ENCODE measurements at places on chromosomes 16 and 17.

DNA sequence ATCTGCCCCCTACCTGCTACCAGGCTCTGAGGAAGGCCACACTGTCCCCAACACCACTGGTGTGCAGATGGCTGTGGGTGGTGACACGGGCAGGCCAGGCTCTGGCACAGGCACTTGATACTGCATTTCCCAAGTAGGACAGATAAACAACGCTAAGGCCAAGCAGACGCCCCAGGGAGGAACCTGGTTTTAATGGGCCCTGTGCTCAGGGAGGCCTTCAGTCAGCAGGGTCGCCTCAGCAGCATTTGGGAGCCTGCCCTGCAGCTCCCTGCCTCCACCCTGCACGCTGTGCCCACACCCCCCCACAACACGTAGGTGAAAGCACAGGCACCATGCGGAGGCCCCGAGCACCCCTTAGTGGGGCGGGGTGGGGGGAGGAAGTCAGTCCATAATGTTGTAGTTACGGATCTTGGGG lies 3.3 kb upstream of the FASN start:
- no peak for DNase-seq

DNA sequence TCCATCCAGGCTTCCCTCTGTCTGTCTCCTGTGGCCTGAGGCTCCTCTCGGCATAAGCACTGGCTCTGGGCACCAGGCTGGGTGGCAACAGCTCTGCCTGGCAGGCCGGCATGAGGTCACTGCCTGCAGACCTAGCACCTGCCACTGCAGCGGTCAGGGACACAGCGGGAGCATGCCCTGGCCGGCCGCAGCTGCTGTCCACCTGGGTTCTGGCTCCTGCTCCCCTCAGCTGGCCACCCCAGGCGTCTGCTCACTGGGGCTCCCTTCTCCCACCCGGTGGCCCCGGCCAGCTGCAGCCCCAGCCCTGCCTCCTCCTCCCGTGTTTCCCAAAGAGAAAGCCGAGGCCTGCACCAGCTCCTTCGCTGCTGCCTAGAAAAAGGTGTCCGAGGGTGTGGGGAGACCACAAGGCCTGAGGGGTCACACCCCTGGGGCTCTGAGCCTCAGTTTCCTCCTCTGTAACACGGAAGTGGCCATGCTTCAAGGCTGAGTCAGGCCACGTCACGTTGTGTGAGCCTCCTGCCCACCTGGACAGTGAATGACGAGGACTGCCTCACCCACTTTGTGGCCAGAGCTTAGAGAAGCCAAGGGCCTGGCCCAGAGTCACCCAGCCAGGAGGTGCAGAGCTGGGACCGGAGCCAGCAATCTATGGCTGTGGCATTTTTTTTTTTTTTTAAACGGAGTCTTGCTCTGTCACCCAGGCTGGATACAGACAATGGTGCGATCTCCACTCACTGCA lies 6.7 kb downstream of the NTHL1 start:
- no peak for DNase-seq

- no peak for DNase-seq
These were observed 14.3 kb downstream of the SLC16A3 start for GRCh38 chr17:82242977-82243647.

- DNase-seq = no peak
These were observed 167.1 kb downstream of the SNX29 start for GRCh38 chr16:12143447-12144172.

GRCh38 chr17:78623541-78623940 lies 46.3 kb upstream of the DNAH17 start:
- DNase-seq = no peak

DNA sequence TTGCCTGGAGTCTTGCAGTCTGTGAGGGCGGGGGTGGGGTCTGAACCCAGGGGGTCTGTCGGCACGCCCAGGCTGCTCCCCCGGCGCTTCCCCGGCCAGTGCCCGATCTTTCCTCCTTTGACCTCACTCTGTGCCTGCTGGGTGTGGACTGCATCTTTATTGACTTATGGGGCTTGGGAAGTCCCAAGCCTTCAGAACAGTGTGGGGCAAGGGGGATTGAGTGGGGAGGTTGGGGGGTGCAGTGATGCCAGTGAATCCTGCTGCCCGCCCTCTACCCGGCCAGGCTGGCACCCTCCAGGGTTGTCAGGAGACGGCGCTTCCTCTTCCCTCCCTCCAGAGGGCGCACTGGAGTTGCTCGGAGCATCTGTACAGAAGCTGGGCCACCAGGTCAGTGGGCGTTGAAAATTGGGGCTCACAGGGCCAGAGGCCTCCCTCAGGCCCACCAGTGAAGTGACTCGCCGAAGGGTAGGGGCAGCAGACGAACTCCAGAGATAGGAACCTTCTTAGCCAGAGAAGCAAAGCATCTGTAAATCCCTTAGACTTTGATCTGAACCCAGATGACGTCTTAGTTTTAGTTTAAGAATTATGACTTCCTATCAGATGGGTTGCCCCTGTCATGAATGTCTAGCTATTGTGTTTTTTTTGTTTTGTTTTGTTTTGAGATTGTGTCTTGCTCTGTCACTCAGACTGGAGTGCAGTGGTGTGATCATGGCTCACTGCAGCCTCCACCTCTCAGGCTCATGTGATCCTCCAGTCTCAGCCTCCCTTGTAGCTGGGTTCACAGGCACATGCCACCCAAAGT lies 184.8 kb upstream of the CIBAR2 start:
- peak; percentile 58 for DNase-seq

GRCh38 chr17:21212826-21213637 lies 929 bp downstream of the TMEM11 start:
- DNase-seq = no peak

DNA sequence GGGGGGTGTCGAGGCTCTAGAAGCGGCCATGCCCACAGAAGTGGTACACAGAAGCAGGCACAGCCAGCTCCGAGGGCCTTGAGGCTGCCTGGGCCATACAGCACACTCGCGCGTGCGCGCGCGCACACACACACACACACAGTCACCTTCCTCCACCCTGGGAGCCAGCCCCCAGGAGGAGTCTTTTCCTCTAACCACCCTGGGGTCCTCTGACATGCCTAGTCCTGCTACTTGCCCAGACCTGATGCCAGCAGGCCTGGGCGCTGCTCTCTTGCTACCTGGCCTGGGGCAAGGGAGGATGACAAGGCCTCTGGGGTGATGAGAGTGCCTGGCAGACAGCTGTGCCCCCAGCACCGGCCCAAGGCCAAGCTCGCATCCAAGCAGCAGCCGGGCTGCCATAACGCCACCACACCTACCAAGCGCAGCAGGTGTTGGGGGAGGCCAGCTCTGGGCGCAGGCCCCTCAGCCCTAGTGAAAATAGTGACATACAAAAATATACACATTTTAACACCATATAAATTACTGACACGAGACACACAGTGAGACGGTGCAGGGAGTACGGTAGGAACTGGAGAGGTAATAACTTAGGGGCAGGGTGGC lies 41.1 kb downstream of the TSC2 start:
- DNase-seq = no peak

DNA sequence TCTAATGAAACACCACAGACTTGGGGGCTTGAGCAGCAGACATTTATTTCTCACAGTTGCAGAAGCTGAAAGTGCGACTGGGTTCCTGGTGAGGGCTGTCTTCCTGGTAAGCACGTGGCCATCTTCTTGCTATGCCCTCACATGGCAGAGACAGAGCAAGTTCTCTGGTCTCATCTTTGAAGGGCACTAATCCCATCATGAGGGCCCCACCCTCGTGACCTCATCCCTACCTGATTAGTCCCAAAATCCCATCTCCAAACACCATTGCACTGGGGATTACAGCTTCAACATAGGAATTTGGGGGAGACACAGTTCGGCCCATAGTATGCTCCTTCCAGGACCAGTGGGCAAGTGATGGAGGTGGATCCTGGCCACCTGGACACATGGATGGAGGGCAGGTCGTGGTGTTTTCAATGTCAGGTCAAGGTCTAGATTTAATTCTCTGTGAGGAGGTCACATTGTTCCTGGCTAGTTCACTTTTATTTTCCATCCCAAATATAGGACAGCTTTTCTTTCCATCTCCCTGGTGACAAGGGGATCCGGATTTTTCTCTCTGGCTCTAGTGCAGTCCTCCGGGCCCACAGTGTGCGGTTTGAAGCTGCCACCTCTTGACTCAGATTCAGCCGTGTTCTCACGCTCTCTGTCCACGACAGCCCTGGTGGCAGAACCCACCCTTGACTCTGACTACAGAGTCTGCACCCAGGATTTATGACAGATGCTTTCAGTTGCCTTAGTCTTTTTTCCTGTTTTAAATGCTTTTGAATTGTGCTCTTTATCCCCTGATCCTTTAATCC lies 160.5 kb upstream of the NOL11 start:
- no peak for DNase-seq

DNA sequence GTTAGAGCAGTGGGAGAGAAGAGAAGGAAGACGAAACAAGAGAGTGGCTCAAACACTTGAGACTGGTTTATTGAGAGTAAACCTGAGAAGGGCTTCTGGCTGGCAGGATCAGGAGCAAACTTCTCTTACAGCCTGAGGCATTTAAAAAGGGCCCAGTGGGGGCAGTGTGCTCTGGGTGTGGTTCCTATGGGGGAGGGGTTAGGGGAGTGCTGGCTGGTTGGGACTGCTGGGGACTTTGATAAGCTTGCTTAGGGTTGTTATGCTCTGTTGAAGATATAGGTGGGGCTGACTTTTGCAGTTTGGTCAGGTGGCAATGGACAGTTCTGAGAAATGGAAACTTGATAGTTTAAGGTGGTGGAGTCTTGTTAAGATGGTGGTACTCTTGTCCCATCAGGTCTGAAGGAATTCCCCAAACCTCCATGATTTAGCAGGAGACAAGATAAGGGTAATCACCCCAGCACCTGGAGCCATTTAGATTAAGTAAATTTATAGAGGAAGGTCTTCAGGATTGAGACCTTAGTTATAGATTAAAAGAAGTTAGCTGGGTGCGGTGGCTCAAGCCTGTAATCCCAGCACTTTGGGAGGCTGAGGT lies 79.3 kb downstream of the EMP2 start:
- no peak for DNase-seq

- DNase-seq = no peak
These were observed 607 bp upstream of the PRPSAP1 start for GRCh38 chr17:76354317-76354729.
